ENCODE measurements at places on chromosomes 6 and 20.

DNA sequence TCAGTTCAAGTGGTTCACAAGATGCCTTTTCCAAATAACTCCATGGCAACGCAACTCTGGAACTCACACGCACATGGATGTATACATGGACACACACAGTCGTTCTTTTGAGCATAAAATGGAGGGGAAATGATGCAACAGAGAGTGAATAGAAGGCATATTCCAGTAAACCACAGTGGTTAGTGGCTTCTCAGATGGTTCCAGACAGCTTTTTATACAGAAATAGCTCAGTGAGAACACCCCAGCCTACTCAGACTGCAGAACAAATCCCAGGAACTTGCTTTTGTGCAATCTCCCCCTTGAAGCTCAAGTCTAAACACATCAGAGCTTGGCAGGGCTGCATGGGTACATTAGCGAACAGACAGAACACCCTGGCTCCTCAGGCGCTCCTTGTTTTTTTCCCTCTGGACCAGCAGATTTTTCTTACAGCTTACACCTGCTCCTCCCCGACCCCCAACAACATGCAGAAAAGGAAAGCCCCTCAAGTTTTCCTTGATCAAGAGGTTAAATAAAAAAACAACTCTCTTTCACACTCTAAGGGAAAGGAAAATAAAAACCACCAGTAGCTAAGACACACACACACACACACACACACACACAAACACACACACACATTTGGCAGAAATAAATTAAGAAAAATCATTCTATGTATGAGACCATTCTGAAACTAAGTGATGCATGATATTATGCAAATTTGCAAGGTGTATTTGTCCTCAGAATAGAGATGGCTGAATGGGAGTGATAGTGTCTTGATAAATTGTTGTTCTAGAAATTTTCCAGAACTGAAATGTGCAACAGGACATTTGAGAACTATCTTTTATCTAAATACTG lies 51.2 kb upstream of the RANBP9 start:
- no peak for DNase-seq

DNA sequence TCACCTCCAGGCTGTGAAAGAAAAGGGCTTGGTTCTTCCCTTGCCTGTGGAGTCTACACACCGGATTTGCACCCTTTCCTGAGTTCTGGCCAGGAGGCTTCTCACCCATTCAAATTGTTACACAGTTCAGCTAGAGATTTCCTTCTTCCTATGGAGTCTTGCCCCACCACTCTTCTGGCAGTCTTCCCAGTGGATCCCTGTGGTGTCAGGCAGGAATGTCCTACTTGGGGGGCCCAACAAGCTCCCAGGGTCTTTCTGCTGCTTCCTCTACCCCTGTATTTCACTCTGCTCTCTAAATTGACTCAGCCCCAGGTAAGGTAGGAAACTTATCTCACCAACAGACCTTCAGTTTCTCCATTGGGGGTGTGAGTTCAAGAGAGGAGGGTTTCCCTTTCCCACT lies 14.0 kb upstream of the CST9L start:
- no peak for DNase-seq

GRCh38 chr6:39075807-39076622 lies 27.4 kb downstream of the GLP1R start:
- DNase-seq = no peak

DNA sequence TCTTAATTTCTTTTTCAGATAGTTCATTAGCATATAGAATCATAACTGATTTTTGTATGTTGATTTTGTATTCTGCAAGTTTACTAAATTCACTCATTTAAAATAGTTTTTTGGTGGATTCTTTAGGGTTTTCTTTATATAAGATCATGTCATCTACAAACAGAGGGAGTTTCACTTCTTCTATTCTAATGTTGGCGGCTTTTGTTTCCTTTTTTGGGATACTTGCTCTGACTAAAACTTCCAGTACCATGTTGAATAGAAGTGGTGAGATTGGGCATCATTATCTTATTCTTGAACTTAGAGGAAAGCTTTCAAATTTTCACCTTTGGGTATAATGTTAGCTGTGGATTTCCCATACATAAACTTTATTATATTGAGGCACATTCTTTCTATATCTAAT lies 296.9 kb downstream of the BCKDHB start:
- no peak for DNase-seq

DNA sequence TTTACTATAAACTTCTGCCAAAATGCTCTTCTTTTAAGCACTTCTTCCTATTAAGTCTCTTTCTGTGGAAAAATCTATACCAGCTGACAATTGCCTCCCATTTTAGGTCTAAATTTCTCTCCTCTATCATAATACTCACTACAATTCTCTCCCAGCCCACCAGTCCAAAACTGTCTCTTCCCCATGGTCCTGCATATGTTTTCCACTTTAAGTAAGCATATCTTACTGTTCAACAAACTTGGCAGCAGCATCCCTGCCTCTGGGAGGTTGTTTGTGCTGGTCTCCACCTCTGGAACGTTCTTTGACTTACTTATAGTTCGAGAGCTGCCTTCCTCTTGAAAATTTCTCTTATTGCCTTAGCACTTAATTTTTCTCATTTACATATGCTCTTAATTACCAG lies 180.5 kb downstream of the COL12A1 start:
- DNase-seq = no peak

DNA sequence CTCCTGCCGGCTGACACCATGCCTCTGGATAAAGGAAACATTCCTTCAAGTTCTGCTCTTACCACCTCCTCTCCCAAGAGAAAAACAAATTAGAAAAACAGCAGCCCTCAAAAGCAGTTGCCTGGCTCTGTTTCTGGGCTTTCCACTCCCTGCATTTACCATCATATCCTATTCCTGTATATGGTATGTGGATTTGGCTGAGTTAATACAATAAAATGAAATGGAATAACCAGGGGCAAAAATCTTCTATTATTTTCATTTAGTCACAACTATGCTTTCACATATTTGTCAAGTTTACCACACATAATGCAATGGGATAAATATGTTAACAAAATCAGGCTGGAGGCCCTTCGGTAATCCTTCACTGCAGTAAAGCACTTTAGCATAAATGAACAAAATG lies 34.3 kb downstream of the COL12A1 start:
- no peak for DNase-seq

- DNase-seq = no peak
Measured at GRCh38 chr20:651713-652614, 1.0 kb downstream of the SRXN1 start.

DNA sequence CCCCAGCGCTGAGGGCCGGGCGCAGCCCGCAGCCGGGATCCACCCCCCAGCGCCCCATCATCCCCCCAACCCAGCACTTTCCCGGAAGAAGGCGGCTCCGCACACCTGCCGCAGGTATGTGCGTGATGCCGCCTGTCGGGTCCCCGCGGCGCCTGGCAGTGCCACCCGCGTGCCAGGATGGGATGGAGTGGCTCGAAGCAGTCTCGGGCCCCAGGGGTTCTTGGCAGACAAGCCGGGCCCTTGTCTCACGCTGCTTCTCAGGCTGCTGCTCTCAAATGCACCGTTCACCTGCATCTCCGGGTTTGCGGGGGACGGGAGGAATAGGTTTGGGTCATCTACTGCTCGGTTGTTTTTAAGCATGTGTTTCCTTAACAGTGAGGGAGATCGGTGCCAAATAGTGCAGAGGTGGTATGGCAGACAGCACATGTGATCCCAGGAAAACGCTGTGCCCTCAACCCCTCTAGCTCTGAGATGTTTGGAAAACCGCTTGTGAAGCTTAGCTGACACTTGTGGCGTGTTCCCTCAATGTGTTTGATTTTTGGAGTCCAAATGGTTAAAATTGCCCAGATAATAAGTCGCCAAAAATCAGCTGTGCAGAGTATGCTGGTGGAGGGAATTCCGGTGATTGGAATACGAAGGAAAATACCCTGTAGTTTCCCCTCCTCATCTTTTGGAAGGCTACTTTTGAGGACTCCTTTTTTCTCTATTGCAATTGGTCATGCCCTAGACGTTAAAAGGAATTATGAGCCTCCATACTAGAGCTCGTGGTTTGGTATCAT lies 926 bp downstream of the MYLIP start:
- DNase-seq = peak; percentile 20

DNA sequence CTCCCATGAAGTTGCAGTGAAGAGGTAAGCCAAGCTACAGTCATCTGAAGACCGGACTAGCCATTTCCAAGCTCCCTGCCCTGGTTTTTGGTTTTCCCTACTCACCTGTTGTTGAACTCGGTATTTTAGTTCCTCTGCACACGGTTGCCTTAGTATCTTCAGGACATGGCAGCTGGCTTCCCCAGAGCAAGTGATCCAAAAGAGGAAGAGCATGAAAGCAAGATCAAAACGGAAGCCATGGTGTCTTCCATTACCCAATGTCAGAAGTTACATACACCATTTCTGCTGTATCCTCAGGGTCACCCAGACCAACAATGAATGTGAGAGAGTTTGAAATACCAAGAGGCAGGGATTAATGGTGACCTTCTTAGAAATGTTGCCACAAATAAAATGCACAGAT lies 276.6 kb upstream of the CNR1 start:
- no peak for DNase-seq

GRCh38 chr6:63063631-63064271 lies 147.5 kb upstream of the FKBP1C start:
- no peak for DNase-seq

DNA sequence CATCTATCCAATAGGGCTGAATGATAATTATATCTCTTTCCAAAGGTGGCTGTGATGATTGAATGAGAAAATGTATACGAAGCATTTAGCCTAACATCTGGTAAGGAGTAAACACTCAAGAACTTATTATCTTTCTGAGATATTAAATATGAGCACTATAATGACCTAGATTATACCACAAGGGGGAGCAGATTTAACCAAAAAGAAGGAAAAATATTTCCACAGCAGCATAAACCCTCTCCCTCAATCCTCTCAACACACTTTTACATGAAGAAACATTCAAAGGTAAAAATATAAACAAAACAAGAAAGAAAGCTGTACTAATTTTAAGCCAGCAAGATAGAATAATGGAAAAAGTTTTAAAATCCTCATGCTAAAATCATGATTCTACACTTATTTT lies 68.4 kb downstream of the SHPRH start:
- DNase-seq = no peak

- no peak for DNase-seq
Measured at GRCh38 chr20:4021906-4022305, 6.5 kb upstream of the RNF24 start.

DNA sequence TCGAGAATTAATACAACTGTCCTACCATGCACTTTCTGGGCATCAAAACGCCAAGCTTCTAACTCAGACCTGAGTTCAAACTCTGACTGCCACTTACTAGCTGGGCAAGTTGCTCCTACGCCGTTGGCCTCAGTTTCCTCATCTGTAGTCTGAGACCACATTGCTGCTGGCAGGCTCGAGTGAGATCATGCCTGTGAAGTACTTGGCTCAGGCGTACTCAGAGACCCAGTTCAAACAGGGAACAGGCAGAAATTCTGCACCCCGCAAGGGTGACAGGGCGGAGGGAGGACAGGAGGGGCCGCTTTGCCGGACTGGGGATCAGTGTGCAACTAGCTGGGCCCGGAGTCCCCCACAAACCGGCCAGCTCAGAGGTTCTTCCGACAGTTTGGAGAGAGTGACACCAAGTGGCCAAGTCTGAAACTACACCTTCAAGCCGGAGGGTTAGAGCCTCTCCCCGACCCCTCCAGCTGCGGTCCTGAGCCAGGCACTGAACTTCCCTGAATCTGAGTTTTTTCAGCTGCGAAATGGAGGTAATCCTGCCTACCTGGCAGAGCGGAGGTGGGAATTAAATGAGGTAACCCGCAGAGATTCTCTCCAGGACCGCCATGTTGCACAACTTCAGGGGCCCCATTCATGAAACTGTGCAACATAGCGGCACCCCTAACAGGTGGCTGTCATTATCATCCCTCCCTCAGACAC lies 46.0 kb upstream of the PTPN1 start:
- DNase-seq = peak; percentile 73

GRCh38 chr6:52536424-52536916 lies 40.4 kb downstream of the TRAM2 start:
- DNase-seq = no peak

- no peak for DNase-seq
Measured at GRCh38 chr6:159427771-159428170, 258.6 kb downstream of the FNDC1 start.

DNA sequence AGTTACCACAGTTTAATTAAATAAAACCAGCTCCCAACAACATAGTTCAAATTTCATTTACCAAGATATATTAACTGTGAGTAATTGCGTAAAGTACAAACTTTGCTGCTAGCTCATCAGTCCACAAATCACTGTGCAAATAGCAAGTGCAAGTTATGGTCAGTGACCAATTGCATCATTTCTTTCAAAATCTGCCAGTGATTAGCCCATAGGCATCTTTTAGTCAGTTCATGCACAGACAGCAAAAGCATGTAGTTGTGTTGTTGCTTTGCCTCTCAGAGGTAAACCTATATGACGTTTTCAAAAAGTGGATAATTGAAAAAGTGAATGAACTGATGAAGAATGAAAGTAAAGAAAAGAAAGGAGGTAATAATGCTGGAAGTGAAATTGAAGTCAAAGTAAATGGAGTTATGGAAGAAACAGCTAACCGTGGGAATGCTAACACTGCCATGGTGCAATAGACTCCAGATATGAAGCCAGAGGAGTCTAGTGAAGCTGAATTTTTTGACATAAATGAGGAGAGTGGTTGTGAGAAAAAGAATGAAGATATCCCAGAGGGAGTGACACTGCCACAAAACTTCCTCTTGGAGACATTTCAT lies 36.5 kb downstream of the ENPP1 start:
- DNase-seq = no peak

DNA sequence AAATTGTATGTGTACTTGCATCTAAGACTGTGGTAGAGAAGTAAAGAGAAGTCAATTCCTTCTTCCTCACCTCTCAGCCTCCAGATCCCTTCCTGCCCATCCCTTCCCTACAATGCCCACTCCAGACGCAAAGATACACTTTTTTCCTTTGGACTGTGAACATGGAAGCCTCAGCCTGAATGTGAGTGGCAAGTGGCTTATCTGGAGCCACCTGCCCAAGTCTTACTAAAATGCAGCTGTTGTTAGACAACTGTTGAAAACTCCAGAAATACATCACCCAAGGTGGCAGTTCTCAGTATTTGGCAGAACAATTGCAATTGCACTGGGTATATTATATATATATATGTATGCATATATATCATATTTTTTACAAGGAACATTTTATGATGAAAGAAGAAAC lies 7.5 kb downstream of the VGLL2 start:
- DNase-seq = no peak

- no peak for DNase-seq
Measured at GRCh38 chr6:111926731-111927302, 53.6 kb upstream of the FYN start.

GRCh38 chr6:131954059-131954774 lies 3.0 kb upstream of the CCN2 start:
- DNase-seq = no peak

DNA sequence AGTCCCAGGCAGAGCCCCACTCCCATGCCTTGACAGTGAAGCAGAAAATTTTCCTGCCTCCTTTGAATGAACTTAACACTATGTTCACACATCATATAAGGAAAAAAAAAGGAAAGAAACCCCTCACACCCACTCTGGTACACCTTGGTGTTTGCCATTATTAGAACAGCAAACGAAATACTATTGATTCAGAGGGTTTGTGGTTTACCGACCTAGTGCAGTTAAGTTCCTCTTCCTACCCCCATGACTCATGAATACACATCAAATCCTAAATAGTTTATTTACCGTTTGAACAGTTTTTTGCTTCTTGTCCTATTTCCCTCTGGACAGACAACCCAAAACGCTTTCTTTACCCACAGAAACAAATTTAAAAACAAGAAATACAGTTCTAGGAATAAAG lies 237.7 kb downstream of the FOXA2 start:
- DNase-seq = no peak

GRCh38 chr20:62955519-62956386 lies 3.2 kb downstream of the SLC17A9 start:
- no peak for DNase-seq
